Germinal center (tissue), 1 donor: ENCODE measurements at places on chromosomes 7 and 10.
A peak's percentile ranks its signal among the peaks of the same experiment; 100 is the strongest.

- DNase-seq = no peak
These were observed 43.5 kb downstream of the ZWINT start for GRCh38 chr10:56317603-56318002.

DNA sequence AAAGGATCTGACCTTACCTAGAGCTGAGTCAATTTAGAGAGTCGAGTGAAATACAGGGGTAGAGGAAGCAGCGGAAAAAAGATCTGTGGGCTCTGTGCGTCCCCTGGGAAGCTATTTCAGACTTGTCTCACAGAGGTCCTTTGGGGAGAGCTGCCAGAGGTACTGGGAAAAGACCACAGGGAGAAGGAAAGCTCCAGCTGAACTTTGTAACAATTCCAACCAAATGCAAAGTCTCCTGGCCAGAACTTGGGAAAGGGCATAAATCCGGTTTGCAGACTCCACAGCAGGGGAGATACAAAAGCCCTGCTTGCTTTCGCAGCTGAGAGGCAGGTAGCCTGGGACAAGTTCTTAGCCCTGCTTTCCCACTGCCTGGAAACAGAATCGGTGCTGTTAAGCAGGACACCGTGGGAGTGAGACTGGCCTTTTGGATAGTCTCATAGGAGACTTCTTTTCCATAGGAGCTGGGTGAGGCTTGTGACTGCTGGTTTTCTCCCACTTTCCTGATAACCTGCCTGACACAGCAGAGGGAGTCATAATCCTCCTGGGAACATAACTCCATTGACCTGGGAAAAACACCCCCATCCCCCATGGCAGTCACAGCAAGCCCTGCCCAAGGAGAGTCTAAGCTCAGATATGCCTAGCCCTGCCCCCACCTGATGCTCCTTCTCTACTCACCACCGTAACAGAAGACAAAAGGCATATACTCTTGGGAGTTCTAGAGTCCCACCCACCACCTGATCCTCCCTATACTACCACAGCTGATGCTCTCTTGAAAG lies 926.2 kb downstream of the KCNMA1 start:
- DNase-seq = no peak

GRCh38 chr7:99374111-99375064 lies at the start of gene ARPC1B:
Gene ARPC1B, plus strand, starts transcription at chr7:99374730. Its CDS starts 10,985 bp downstream, at chr7:99385715.
- DNase-seq = peak; percentile 95

DNA sequence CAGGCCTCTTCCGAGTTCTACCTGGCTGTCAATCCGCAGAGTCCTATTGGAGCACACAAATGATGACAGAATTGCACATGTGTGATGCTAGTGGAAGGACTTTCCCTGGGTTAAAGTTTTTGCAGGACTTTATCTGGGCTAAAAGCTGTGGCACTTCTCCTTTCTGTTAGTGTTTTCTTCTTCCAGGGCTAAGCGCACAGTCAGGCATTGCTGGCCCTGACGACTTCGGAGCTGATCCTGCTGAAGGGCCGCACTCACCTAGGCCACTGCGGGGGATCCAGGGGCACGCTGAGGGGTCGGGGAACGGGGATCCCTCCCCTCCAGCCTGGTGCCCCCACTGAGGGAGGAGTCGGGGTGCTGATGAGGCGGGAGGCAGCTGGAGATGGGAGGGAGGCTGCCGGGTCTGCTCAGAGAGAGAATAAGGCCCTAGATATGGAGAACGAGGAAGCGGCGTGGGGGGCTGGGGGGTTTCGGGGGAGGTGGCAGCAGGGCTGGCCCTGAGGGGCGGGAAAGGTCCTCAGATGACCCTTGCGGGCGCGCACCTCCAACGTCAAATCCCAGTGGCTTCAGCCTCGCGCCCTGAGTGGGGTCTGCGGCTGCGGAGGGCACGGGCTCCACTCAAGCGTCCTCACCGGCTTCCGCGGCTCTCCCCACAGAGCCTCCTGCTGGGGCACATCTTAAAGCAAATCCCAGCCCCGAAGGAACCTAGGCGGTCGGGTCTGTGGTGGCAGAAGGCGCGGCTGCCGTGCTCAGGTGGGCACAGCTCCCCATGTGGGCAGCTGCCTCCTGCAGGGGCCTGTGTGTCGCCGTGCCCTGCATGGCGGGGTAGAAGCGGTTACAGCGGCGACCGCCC lies 30.9 kb downstream of the AGR3 start:
- peak; percentile 35 for DNase-seq

DNA sequence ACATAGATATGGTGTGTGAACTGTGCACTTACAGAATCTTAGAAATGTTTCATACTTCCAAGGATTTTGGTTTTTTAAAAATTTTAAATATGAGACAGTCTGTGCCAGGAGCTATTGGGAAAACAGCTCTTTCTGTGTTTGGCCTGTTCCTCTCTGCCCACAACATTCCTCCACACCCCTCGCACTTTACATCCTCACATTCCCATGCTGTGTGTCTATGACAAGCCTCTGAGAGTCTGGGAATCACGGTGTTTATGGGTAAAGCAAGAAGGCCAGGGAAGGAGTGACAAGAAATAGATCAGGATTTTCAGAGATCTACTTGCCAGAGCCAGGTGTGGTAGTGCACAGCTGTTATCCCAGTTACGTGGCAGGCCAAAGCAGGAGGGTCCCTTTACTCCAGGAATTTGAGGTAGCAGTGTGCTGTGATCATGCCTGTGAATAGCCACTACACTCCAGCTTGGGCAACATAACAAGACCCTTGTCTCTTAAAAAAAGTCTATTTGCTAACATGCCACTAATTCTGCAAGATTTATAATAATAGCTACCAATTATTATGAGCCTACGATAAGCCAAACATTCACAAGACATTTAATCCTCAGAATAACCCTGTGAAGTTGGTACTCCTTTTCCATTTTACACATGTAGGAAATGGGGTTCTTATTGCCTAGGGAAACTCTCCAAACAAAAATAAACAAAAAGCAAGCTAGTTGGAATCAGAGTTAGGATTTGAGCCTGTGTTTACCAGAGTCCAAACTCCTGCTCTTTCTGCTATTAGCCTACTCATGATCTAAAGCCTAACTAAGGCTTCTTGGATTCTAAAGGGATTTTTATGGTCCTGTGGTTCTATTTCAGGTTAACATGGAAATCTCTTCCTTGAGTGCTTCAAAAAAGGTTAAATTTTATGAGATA lies 168.3 kb upstream of the SP8 start:
- DNase-seq = no peak

- no peak for DNase-seq
These were observed 633.8 kb upstream of the IGFBP3 start for GRCh38 chr7:46554688-46555422.

DNA sequence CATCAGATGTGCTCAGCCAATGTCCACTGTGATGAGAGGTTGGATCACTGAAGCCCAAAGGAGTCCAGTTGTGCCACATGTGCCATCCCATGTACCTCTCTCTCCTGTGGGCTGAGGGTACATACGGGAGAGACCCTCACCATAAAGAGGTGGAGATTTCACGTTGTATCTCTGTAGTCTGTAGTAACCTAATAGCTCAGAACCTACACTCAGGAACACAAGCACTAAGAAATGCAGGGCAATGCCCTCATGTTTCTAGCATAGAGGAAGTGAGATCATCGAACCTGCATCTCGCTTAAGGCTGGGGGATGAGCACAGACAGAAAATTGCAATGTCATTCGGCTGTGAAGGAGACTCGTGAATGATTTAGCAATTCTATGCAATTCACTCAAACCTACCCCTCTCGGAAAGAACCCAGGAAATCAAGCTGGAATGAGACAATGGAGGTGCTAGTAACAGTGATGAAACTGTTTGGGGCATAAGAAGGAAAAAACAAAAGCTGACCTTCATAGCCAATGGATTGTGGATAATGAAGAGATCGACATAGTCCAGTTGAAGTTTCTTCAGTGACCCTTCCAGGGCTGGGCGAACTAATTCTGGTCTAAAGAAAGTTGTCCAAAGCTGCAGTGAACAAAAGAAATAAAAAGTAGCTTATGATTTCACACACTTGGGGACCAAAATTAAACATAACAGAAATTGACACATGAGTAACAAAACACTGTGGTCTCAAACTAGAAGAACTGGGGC lies 80.3 kb upstream of the UCN3 start:
- no peak for DNase-seq
